ENCODE measurements at places on chromosomes 2 and 18.

DNA sequence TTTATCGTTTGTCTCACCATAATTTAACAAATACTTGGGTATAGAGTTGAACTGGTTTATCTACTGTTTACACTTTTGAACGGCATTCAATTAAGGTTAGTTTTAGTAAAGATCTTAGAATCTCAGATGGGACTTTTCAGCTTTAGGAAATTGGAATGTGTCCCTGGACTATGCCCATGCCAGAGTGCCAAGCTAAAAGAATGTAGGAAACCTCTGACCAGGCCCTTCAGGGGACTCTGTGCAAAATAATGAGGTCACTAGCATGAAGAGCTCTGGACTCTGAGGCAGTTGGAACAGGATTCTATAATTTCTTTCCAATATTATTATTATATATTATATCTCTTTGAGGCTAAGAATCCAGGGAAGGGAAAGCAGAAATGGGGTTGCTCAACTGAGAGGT is 13.5 kb downstream of the DIS3L2 start:
- DNase-seq = no peak

DNA sequence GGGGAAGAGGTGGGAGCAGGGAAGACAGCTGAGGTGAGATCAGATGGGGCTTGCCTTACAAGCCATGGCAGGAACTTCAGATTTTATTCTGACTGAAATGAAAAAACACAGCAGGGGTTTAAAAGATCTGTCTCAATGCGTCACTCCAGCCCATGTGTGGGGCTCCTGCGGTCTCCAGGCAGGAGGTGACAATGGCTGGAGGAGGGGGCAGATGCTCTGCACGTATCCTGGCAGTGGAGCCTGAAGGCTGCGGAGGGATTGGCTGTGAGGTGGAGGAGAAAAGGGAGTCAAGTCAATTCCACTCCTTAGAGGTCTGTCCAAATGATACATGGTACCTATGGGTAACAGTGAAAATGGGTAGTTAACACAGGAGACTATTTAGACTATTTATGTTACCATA is 40.5 kb upstream of the KIDINS220 start:
- DNase-seq = no peak

DNA sequence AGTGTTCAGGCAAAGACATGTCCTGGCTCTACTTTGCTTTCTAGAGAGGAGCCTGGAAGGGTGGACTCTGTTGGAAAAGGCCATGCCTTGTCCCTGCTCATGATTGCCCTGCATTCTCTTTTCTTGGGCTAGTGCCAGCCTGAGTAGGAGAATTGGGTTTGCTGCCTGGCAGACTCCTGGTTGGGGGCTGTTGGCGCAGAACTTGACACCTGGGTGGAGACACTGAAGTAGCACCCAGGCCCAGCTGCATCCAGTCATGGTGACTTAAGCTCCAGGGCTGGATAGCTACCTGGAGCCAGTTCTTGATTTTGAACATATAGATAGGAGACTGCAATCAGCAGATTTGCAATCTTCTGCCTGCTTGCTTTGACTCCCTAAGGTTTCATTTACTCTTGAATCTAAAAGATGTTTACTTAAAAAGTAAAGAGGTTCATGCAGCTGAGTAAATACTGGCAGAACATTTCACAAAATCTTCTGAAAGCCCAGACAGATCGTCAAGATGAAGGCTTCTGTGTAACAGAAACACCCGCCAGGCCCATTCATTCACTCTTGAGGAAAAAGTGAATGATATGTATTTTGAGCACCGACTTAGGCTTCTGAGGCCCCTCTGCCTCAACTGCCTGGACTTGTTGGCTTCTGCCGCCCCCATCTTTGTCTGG is 38.0 kb upstream of the YWHAQ start:
- DNase-seq = no peak

- DNase-seq = no peak
Observed at GRCh38 chr2:149442346-149442745, 112.0 kb downstream of the LYPD6 start.

Data from fibroblast of upper back skin (primary cell).